Activated B cell treated with CpG ODN at 0.5 μM for 24 hours (primary cell): ENCODE measurements at places on chromosomes 5 and 9. TPM values are rescaled to one million over a fixed set of nuclear protein-coding genes. Genes with fewer than 3 reads are reported as not detected.

Gene NUDT12
- 2.6 and 3.5 TPM in 2 replicates for total RNA-seq

DNA sequence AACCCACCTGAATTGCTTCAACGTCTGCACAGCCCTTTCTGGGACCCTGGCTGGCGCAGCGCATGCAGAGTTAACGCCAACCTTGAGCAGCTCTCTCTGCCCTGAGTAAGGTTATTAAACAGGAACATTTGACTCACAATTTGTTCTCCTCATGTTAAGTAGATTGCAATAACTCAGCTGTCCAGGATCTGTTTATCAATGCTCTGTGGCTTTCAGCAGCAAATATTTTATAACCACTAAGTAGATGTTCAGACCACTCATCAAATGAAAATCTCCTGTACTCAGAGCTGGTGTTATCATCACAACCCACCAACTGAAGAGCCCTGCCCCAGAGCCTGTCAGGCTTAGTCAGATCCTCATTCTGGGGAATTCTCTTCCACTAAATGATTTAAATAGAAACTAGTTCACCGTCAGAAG, 403.0 kb downstream of the ZNF608 start:
- H3K27me3 ChIP-seq = no peaks in the 10 kb centered on the region
- DNase-seq = no peak
- H3K36me3 ChIP-seq = no peaks in the 10 kb centered on the region
- H3K4me3 ChIP-seq = no peak overlapping the region
- no peaks in the 10 kb centered on the region for H3K4me1 ChIP-seq

- no peak overlapping the region for H3K4me3 ChIP-seq
- H3K4me1 ChIP-seq = no peaks in the 10 kb centered on the region
- no peak overlapping the region for H3K27ac ChIP-seq
- no peaks in the 10 kb centered on the region for H3K36me3 ChIP-seq
Measured at GRCh38 chr9:31824860-31825259, 559.6 kb upstream of the ACO1 start.

- no peaks in the 10 kb centered on the region for H3K4me1 ChIP-seq
- no peak for DNase-seq
- no peak overlapping the region for H3K27ac ChIP-seq
- H3K27me3 ChIP-seq = no peaks in the 10 kb centered on the region
- no peaks in the 10 kb centered on the region for H3K36me3 ChIP-seq
- no peak overlapping the region for H3K4me3 ChIP-seq
Measured at GRCh38 chr9:124726886-124727285, 44.2 kb downstream of the NR6A1 start.

DNA sequence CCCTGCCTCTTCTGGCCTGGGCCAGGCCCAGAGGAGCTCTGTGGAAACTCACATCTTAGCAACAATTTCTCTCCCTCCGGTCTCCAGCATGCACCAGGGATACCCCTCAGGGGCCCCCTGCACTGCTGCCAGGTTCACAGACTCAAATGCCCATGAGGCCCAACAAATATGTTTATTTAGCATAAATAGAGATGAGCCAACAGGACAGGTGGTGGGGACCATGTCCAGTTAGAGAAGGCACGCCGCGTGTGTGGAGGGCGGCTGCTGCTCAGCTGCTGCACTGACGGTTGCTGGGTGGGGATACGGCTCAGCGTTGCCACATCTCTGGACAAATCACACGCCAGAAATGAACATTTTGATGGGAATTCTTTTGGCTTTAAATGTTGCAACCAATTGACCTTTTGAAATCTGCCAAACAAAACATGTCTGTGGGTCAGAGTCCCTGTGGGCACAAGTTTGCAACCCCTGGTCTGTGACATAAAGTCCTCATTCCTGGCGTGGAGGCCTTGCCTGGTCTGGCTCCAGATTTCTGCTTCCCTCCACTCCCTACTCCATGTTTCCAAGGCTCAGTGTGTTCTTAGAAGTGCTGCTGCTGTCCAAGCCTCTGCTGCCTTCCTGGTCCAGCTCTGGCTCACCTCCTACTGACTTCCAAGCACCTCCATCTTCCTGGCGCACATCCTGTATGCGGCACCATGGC, 88.9 kb downstream of the AMBP start:
- no peak for DNase-seq
- H3K36me3 ChIP-seq = peaks cover 3% of the 10 kb centered on the region
- no peaks in the 10 kb centered on the region for H3K27me3 ChIP-seq
- no peak overlapping the region for H3K4me3 ChIP-seq

Gene TGFBI
- total RNA-seq = 1.1 and 1.3 TPM in 2 replicates

Gene ADAMTS2
- total RNA-seq = not detected in 2 replicates

GRCh38 chr5:89120719-89121118, 237.7 kb upstream of the MEF2C start:
- no peak overlapping the region for H3K4me3 ChIP-seq
- no peaks in the 10 kb centered on the region for H3K36me3 ChIP-seq

DNA sequence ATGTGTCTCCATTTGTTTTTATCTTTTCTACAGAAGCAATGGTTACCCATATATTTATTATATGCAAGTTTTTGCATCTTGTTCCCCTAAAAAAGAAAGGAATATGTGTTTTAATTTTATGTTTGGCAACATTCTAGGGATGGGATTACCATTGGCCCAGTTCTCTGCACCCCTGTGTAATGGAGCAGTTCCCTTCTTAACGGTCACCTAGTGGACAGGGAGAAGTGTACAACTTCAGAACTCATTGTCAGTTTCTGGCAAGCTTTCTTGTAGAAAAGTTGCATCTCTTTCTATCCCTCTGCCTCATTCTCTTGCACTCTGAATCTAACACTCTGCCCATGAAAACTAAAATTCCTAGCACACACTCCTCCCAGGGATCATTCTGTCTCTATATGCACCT, 78.2 kb downstream of the DOCK8 start:
- DNase-seq = no peak
- H3K27me3 ChIP-seq = no peaks in the 10 kb centered on the region
- peaks cover 79% of the 10 kb centered on the region for H3K36me3 ChIP-seq
- H3K4me1 ChIP-seq = peaks cover 40% of the 10 kb centered on the region
- H3K4me3 ChIP-seq = no peak overlapping the region

Gene GFI1B
- total RNA-seq = 0.07 and 0.38 TPM in 2 replicates
